Transverse colon (tissue), 4 donors: ENCODE measurements at places on chromosomes 4 and X.

GRCh38 chrX:57906790-57907189 is 3.5 kb downstream of the ZXDA start:
- DNase-seq: no peak

DNA sequence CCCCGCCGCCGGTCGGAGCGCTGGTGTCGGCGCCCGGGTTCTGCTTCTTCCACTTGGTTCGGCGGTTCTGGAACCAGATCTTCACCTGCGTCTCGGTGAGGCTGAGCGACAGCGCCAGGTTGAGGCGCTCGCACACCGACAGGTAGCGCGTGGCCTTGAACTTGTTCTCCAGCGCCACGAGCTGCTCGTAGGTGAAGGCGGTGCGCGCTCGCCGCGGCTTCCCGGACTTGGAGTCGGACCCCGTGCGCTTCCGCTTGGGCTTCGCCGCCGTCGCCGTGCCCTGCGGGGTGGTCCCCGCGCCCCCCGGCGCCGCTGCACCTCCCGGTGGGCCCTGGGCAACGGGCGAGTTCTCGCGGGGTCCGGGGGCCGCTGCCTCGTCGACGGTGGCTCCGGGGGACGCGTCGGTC is 3.1 kb downstream of the NKX1-1 start:
- no peak for DNase-seq

DNA sequence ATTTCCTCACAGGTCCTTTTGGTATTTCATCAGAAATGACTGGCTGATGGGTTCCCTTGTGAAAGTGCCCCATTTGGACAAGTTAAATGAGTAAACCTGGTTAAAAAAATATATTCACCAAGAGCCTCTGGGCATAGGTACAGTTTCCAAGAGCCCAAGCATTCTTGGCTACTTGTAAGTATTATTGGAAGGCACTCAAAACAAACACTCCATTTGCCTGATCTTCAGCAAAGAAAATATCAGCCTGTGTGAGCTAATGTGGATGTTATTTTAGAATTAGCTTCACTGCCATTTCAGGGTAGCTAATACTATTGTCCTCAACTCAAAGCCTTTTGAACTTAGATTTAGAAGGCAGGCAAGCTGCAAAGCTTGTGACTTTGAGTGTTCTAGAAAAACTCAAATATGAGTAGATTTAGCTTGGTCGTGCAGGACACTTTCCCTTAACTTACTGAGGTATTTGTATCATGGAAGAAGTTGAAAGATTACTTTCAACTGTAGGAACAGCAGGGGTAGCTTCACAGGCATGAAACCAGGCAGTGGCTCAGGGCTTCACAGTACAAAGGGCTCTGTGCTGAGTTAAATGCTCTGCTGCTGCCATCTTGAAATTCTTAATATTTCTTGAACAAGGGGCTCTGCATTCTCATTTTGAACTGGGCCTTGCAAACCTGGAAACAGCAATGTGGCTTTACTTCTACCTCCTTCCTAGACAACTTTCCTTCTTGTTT is 177.2 kb downstream of the AMELX start:
- DNase-seq: no peak

- peak; percentile 28 for DNase-seq
Observed at GRCh38 chrX:1673337-1673736, 58.5 kb downstream of the ASMT start.

DNA sequence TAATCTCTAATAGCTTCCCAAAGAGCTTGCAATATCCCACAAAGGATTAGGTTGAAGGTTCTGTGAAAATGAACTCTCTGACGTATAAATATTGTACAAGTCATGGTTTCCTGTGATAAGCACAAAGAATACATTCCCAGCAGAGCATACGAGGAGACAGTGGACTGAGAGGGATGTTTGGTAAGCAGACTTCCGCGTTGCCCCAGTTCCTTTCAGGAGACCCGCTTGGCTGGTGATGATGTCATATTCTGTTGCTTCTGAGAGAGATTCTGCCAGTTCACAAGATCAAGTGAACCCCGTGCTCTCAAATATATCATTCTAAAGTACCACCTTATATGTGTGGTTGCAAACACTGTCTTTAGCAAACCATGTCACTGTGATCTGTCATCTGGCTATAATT is 323.9 kb upstream of the CASK start:
- no peak for DNase-seq

GRCh38 chrX:56130031-56130430 is 102.1 kb upstream of the KLF8 start:
- no peak for DNase-seq

DNA sequence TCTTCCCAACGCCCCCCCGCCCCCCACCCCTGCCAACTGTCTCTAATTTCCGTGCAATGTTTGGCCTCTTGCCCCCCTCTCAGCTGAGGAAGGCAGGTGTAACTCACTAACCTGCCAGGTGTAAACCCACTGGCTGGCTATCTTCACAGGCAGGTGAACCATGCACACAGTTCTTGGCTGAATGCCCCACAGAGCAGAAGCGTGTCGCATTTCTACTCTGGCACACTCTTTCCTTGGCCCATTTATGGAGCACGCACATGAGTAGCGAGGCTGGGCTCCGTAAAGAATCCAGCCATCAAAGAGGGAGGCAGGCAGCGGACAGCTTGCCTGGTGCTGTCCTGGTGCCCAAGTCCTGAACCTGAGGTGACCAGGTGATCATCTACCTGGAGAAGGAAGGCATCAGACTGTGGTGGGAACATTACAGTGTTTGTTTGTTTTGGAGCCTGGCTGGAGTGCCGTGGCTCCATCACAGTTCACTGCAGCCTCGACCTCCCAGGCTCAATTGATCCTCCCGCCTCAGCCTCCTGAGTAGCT is 39.2 kb upstream of the CRMP1 start:
- no peak for DNase-seq

- no peak for DNase-seq
Observed at GRCh38 chr4:165060938-165061337, 7.3 kb downstream of the TRIM75 start.

- DNase-seq: no peak
Observed at GRCh38 chr4:42906341-42906740, 13.8 kb downstream of the GRXCR1 start.

- DNase-seq: no peak
Observed at GRCh38 chr4:77154761-77155499, 2.1 kb upstream of the CCNG2 start.

DNA sequence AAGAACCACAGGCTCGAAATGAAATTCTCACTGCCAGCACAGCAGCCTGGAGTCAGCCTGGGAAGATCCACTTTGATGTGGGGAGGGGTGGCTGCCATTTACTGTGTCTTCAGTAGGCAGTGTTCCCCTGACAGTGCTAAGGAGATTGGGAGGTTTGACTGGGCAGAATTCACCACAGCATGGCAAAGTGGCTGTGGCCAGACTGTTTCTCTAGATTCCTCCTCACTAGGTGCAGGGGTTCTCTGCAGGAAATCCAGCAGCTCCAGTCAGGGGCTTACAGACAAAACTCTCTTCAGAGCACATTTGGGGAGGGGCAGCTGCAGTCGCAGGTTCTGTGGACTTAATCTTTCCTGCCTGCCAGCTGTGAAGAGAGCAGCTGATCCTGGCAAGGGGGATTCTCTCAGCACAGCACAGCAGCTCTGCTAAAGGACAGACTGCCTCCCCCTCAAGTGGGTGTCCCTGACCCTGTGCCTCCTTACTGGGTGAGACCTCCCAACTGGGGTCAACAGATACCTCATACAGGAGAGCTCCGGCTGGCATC is 1174.0 kb downstream of the RAPGEF2 start:
- no peak for DNase-seq

DNA sequence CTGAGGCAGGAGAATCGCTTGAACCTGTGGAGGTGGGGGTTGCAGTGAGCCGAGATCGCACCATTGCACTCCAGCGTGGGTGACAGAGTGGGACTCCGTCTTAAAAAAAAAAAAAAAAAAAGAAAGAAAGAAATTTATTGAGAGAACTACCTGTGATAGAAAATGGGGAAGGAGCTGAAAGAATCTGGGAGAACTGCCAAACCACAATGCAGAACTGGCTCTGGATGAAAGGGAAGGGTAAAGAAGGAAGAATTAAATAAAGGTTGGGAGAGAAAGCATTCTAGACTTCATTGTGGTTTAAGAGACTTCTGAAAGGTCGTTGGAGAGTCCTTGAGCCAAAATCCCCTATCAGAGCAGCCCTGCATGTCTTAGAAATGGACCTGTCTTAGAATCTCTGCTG is 567.9 kb upstream of the HTR2C start:
- DNase-seq: no peak

GRCh38 chr4:109067508-109068235 is 234.8 kb downstream of the COL25A1 start:
- no peak for DNase-seq

GRCh38 chr4:107187091-107187490 is 151.0 kb upstream of the DKK2 start:
- DNase-seq: no peak

DNA sequence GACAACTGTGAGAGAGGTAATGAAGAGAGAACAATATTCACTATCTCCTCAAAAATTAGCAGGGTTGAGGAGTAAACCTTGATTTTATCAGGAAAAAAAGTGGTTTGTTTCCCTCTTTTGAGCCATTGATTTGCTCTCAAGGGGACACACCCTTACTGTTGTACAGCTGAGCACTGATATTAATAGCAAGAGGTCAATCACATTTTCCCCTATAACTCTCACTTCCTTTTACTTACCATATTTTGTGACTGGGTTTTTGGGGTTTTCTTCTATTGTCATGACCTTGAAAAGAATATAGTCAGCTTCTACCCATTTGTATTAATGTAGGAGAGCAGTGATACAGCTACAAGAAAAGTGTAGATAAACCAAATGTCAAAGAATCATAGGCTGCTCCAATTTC is 70.2 kb upstream of the LONRF3 start:
- no peak for DNase-seq

- no peak for DNase-seq
Observed at GRCh38 chrX:21167494-21167893, 206.7 kb upstream of the CNKSR2 start.

DNA sequence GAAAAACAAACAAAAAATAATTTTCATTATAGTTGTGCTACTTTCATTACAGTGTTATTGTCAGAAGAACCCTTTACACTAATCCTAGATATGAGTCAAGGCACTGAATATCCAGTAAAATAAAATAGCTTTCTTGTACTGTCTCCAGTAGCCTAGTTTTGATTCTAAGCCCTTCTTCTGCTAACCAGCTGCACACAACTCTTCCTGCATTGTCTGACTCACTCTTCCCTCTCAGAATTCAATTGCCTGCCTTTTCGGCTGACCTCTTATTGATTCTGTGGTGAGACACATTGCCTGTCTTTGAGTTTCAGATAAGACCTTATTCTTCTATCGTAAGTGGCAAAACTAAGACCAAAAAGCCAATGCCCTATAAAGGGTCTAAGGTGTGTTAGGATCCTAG is 26.7 kb upstream of the PCDH18 start:
- no peak for DNase-seq

- DNase-seq: no peak
Observed at GRCh38 chr4:62717154-62717553, 1517.0 kb downstream of the ADGRL3 start.

GRCh38 chrX:40632199-40632598 is 9.0 kb downstream of the MPC1L start:
- no peak for DNase-seq

- DNase-seq: no peak
Observed at GRCh38 chr4:171919314-171919713, 106.1 kb downstream of the GALNTL6 start.

GRCh38 chr4:6055436-6055835 is 37.2 kb upstream of the C4orf50 start:
- no peak for DNase-seq
